ENCODE measurements at places on chromosomes 13 and 19. TPM values are rescaled to one million over a fixed set of nuclear protein-coding genes. Genes with fewer than 3 reads are reported as not detected.

- DNase-seq = no peak
Measured at GRCh38 chr13:23963184-23963931, 66.1 kb upstream of the C1QTNF9B start.

DNA sequence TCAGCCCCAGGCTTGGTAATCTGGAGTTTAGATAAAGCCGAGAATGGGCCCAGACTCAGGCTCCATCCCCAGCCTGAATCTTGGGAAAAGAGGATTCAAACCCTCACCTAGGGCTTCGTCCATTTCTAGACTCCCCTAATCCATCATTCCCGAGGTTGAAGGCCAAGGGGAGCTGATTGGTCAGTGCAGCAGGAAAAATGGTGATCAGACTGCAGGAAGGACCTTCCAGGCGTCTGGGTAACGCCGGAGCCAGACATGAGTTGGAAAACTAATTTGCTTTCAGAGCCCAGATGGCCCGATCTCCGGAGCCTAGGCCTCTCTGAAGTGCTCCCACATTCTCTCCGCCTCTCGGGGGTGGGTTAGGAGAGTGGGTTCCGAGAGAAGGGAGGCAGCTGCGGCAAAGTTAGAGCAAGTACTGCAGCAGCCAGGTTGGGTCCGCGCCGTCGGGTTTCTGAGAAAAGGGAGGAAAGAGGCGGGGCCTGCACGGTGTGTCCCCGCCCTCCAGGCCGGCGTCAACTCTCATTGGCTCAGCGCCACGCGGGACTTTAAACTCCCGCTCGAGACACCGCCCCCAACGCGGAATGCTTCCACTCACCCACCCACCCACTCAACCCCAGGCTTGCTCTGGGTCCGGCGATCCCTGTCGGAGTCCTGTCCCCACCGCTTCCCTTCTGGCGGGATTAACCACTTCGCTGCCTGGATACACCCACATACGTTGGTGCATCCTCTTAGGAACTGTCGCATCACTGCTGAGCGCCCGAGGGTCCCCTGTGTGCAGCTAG lies 788 bp upstream of the RTBDN start:
- no peak for DNase-seq

GRCh38 chr13:72507416-72508199 lies 219.8 kb downstream of the MZT1 start:
- DNase-seq = no peak

DNA sequence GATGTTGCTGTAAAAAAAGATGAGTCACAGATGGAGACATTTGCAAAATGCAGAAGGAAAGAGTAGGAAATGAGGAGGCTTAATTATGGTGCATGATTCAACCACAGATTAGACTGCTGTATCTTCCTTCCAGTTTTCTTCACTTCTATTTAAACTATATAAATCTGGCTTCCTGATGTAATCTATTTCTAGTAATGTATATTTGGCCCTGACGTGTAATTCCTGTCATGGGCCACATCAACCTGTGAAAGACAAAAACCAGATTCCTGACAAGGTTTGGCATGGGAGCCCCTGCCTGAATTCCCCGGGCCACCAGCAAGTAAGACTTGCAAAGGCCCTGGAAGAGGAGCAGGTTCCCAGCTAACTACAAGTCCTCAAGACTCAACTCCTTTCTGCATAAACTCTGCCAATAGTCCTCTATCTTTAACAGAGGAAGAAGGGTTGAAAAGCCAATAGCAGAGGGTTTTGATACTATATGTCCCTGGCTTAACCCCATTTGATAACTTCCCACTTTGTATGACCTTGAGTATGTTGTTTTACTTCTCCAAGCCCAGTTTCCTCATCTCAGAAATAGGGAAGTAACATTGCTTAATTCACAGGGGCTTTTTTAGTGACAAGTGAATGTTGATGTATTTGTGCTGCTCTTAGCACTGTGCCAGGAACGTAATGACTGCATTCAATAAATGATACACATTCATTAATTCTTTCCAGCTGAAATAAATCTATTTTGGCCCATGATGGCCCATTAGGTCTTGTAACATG lies 172.7 kb downstream of the SPRY2 start:
- DNase-seq = no peak

GRCh38 chr19:29812080-29812880 lies 489 bp downstream of the CCNE1 start:
- DNase-seq = no peak

DNA sequence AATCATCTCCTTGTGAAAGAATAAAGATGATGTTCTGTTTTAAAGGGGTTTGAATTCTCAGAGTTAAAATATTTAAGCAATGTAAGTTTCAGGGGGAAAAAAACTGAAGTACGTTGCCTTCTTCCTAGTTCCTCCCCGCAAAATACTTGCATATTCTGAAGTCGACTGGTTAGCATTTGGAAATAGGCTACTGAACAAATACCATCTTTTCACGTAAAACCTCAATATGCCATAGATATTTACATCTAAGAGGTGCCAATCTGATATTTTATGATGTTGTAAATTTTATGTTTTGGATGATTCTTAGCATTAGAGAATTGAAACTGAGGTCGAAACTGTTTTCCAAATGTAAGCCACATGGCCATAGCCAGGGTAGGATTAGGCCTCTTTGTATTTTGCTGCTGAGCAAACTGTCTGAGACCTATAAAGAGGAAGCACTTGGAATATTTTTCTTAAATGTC lies 138.3 kb downstream of the FLT1 start:
- DNase-seq = no peak

- DNase-seq = no peak
Measured at GRCh38 chr13:104034891-104035290, 968.7 kb upstream of the SLC10A2 start.

DNA sequence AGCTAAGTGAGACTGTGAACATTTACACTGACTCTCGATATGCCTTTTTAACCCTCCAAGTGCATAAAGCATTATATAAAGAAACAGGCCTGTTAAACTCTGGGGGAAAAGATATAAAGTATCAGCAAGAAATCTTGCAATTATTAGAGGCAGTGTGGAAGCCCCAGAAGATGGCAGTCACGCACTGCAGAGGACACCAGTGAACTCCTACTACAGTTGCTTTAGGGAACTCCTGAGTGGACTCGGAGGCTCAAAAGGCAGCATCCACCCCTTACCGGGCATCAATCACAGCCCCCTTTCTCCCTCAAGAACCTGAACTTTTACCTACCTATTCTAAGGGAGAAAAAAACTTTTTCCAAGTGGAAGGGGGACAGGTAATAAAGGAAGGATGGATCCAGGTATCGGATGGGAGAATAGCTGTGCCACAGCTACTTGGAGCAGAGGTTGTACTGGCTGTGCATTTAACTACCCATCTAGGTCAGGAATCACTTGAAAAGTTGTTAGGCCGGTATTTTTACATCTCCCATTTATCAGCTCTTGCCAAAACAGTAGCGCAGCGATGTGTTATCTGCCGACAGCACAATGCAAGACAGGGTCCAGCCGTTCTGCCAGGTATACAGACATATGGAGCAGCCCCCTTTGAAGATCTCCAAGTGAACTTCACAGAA lies 80.1 kb downstream of the ZNF486 start:
- DNase-seq = peak; percentile 47

DNA sequence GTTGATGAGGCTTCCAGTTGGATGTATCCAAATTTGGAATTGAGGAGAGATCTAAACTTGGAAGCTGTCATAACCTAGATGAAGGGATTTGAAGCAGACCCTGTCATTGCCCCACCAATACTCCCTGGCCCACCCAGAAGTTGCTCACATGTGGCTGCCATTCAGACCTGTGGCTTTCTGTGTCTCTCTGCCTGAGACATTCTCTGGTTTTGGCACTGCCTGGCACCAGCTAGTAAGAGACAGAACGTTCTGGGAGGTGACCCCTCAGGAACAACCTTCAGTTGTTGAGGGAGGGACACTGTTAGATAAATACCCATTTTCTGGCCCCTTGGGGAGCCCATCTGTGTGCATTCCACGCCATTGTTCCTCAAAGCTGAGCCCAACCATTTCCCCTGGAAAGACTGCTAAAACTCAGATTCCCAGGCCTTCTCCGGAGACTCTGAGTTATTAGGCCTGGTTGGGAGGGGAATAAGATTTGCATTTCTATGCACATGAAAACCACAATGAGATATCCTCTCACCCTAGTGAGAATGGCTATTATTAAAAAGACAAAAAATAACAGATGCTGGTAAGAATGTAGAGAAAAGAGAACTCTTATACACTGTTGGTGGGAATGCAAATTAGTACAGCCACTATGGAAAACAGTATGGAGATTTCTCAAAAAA lies 290.4 kb downstream of the TSHZ3 start:
- DNase-seq = no peak

- no peak for DNase-seq
Measured at GRCh38 chr19:11383706-11384048, 437 bp downstream of the EPOR start.

- no peak for DNase-seq
Measured at GRCh38 chr13:103386341-103386740, 320.1 kb upstream of the SLC10A2 start.

DNA sequence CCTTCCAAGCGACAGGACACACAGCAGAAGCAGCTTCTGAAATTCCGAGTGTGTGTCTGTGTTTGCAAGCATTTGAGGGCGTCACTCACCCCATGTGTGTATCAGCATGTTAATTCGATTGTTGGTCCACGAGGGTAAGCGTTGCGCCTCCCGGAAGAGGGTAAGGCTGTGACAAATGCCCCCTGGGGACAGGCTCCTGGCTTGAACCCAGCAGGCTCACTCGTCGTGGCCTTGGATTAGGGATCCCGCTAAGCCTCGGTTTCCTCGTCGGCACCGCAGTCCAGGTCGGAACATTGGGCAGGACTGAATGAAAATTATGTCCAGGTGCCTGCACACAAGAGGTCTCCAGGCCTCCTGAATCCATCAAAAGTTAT lies 606 bp upstream of the STXBP2 start:
- no peak for DNase-seq

DNA sequence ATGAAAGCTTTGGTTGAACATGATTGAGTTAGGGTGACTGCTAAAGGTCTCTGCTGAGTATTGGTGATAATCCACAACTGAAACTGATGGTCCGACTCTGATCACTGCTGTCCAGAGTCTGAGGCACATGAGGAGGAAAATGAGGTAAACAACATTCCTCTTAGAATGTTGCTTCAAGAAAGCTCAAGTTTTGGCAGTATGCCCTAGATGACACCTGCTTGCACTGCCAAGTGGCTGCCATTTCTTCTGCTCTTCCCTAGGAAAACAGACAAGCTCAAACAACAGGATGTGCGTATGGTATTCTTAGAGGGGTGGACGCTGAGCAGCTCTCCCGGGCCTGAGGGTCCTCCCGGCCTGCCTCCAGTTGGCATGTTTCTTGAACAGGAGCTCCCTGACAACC lies 15.2 kb upstream of the MTIF3 start:
- DNase-seq = no peak

GRCh38 chr13:83498045-83498444 lies 384.2 kb downstream of the SLITRK1 start:
- no peak for DNase-seq

- no peak for DNase-seq
Measured at GRCh38 chr13:29103065-29103800, 283.1 kb downstream of the MTUS2 start.

DNA sequence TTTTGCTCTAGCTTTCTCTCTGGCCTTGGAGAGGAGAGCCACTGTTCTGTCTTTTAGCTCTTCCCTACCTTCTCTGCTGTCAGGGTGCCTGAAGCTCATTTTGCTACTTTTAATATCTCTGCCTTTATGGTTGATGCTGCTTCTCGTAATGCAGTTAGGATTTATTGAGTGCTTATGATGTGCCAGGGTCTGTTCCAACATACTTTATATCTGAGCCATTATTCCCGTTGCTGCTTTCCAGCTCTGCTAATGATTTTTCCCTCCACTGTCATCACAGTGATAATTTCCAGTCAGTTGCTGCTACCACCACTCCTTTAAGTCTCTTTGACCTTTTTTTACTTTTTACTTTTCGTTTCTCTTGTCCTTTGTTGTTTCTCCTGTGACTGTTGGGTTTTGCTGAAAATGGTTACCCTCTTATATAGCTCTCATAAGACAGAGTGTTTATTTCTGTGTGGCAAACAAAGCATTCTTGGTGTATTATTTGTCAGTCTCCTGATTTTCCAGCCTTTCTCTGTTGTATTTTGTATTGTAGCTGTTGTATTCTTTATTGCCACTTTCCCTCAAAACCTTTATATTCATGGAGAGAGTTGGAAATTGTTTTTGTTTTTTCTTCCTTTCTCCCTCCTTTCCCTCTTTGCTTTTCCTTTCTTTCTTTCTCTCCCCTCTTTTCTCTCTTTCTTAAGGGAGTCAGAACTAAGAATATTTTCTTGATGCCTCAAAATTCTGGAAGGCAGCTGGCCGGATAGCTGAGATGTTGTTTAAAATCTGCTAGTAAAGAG lies 37.4 kb downstream of the COG6 start:
- DNase-seq = no peak

DNA sequence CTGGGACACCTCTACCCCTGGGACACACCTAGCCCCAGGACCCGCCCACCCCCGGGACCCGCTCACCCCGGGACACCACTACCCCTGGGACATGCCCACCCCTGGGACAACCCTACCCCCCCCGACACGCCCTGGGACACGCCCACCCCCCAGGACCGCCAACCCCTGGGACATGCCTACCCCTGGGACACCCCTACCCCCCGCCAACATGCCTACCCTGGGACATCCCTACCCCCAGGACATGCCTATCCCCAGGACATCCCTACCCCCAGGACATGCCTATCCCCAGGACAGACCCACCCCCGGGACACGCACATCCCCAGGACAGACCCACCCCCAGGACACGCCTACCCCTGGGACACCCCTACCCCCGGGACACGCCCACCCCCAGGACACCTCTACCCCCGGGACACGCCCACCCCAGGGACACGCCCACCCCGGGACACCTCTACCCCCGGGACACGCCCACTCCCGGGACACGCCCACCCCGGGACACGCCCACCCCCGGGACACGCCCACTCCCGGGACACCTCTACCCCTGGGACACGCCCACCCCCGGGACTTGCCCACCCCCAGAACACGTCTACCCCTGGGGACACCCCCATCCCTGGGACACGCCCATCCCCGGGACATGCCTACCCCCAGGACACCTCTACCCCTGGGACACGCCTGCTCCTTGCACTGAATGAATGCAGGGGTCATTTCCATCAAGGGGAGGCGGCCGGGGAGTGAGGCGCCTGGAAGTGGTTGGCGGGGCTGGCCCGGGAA lies 32.3 kb downstream of the ADPRHL1 start:
- no peak for DNase-seq

DNA sequence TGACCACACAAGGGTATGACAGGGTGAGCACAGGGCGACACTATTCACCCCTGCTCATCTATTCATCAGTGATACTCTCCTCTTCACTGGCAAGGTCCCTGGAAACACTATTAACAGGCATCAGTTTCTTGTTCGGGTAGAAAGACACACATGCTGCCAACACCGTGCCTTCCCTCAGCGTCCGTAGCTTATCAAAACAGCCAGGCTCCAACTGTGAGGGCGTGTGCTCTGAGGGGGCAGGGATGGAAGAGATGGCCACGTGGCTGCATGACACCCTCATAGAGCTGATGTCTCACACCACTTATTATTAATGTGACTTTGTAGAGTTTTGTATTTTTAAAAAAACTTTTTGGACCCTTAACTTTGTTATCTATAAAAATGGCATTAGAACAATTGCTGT lies 160.3 kb downstream of the ITGBL1 start:
- no peak for DNase-seq

- DNase-seq = no peak
Measured at GRCh38 chr13:87769445-87769844, 98.3 kb downstream of the SLITRK5 start.

- DNase-seq = no peak
Measured at GRCh38 chr13:74194846-74195245, 60.6 kb upstream of the KLF12 start.

Gene MEDAG
- polyA plus RNA-seq = 1.1 TPM

Gene TINCR
- polyA plus RNA-seq = 0.21 TPM

Gene GNA15
- polyA plus RNA-seq = 0.93 TPM

Gene UBXN6
- 97.3 TPM for polyA plus RNA-seq

Gene KIR2DL1
- not detected for polyA plus RNA-seq

Gene SLC46A3
- polyA plus RNA-seq = 3.5 TPM

Gene S1PR5
- polyA plus RNA-seq = 1.7 TPM

Gene FPR3
- polyA plus RNA-seq = 0.28 TPM

Data from left renal cortex interstitium (tissue), 4 donors.